NCI-H1417 treated with DMSO at 0.1 percent for 48 hours (cell line): ENCODE measurements at places on chromosomes 2 and 18.

DNA sequence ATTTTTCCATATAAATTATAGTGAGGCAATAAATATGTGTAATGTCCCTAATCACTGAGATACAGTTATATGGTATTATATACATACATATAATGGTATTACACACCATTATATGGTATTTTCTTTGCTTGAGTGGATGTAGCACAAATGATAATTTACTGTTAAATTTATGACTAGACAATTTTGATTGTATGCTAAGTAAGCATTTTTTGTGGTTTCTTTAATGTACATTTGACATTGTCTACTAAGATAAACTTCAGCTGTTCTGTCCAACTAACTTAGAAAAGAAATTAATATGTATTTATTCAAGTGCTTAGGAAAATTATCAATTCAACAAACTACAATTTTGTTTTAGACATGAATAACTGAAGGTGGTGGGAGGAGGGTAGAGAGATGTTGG lies 122.6 kb downstream of the SCN3A start:
- DNase-seq: no peak

- no peak for DNase-seq
Measured at GRCh38 chr18:24818441-24818840, 358.0 kb downstream of the HRH4 start.

DNA sequence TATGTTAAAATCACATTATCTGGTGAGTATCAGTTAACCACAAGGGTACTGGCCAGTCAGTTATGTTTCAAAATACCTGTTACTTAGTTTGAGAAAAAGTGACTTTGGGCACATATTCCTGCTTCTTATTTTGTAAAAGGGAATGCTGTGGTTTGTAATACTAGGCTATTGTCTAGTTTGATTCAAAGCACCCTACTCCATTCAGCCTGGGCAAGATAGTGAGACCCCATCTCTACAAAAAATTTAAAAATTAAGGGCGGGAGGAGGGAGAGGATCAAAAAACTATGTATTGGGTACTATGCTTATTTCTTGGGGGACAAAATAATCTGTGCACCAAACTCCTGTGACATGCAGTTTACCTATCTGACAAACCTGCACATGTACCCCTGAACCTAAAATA lies 18.9 kb downstream of the MBD5 start:
- no peak for DNase-seq

DNA sequence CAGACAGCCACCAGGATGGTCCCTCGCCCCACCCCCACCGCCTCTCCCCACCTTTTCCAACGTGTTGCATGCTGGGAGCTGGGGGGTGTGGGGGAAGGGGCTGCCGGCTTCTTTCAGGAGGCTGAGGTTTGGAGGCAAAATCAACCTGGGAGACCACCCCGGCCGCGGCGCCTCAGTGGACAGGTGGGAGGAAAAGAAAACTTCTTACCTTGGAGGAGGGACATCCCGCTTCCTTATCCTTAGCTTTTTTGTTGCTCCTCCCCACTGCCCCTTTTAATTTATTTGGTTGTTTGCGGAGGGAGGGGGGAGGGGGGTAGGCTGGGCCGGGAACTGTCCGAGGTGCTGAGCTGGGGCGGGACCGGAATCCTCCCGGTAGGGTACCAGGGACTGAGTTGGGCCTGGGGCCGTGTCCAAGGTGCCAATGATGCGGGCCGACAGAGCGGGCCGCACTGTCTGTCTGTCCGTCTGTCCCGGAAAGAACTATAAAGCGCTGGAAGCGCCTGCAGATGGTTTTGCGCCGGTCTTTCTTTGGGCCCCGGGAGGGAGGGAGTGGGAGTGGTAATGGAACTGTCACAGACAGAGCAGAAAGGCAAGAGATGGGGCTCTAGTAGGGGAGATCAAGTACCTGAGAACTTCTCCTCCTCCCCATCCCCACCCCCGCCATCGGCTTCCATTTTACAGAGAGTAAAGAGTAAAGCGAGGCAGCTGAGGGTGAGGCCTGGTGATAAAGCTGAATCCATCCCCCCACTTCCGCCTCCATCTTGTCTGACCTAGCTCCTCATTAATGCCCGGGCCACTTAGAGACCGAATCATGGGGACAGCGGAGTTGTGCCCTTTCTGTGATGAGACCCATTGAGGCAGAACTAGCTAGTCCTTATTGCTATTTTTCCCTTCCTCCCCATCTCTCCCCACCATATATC lies 2.4 kb downstream of the CDK5R2 start:
- no peak for DNase-seq

DNA sequence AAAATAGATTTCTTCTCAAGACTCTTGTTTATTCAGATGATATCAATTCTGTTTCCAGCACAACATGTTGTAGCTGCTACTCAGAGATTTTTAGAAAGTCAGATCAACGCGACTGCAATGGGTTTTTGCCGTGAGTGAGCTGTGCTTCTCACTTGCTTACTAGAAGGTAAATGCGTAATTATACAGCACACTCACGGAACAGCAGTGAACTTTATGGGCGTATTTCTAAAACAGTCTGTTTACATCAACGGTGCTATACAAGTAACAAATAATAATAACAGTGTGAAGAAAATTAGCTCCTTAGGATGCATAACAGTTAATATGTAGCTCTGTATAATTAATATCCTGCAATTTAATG lies 533.6 kb downstream of the RNF144A start:
- no peak for DNase-seq

GRCh38 chr2:106562268-106563186 lies 75.4 kb downstream of the CD8B2 start:
- DNase-seq: no peak

GRCh38 chr2:200765139-200765951 lies 46.4 kb upstream of the BZW1 start:
- DNase-seq: no peak

DNA sequence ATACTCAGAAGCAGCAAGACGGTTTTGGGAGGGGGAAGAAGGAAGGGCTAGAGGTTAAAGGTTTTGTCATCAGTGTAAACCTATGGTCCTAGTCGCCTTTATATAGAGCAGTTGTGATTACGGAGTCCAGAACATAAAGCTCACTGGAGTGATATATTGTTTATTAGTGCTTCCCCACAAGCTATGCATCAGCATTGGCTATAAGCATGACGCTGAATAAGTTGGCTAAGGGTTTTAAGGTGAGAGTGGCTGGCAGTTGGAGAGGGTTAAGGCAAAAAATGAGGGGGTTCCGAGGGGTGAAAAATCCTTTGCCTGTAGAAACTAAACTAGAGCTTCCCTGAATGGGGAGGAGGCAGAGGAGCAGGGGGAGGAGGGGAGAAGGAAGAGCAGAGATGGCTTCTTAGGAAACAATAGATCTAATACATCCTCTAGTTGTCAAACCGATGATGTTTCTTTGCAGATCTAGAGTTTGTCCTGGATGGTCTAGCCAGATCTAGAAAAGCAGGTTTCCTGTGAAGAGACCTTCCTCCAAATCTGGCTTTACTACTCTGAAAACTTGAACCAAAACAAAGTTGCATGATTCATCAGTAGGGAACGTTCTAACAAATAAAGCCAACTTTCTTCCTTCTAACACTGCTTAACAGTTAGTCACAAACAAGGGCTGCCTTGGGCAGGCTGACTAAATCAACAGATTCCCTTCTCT lies 2.5 kb downstream of the KLF7 start:
- DNase-seq: no peak

- DNase-seq: no peak
Measured at GRCh38 chr2:168456521-168457189, 583 bp downstream of the CERS6 start.
